Parietal lobe (tissue), 2 donors: ENCODE measurements at places on chromosomes 6 and 20. TPM values are rescaled to one million over a fixed set of nuclear protein-coding genes. Genes with fewer than 3 reads are reported as not detected.

The MEP1A gene
- total RNA-seq = not detected

The FAM209A gene
- not detected for total RNA-seq

The SNX5 gene
- total RNA-seq = 104 TPM

The DEF6 gene
- total RNA-seq = 1.6 TPM

The TMC2 gene
- total RNA-seq = 7.5 TPM

The SLC17A2 gene
- not detected for total RNA-seq

The KCNK16 gene
- total RNA-seq = not detected

The HRH3 gene
- 0.31 TPM for total RNA-seq

The BTBD3 gene
- 53.2 TPM for total RNA-seq

The KCNQ5 gene
- total RNA-seq = 26.9 TPM

The GJA10 gene
- not detected for total RNA-seq

The KIF6 gene
- total RNA-seq = 2.2 TPM

The HDGFL1 gene
- total RNA-seq = not detected
